Stimulated activated CD4-positive, alpha-beta T cell treated with anti-CD3 and anti-CD28 coated beads, TNF-alpha, amount 100 ng/mL, for 48 hours (primary cell): ENCODE measurements at places on chromosomes 11 and 22.

GRCh38 chr11:44936951-44937543 lies 13.6 kb downstream of the TP53I11 start:
- DNase-seq: no peak

DNA sequence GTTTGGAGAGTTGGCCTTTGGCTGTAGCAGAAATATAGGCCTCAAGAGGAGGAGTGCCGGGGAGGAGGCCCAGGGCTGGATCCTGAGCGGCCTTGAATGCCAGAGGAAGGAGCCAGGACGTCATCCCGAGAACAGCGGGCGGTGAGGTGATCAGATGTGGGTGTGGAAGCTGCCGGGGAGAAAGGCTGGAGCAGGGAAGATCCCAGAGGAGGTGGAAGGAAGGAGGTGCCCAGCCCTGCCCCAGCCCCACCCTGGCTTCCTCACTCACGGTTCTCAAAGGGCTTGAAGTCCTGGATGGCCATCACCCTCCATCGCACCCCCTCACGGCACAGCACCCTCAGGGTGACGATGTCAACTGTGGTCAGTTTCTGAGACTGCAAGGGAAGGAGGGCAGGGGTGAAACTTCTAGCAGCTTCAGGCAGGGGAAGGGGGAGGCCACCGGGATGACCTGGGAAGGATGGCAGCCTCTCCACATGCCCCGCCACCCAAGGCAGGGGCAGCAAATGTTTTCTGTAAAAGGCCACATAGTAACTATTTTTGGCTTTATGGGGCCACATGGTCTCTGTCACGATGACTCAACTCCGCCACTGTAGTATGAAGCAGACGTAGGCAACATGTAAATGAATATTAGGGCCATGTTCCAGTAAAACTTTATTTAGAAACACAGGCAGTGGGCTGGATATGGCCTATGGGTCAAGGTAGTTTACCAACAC lies 10.7 kb downstream of the IL2RB start:
- DNase-seq: no peak

- no peak for DNase-seq
Measured at GRCh38 chr11:44229098-44229497, 80.8 kb downstream of the ALX4 start.

DNA sequence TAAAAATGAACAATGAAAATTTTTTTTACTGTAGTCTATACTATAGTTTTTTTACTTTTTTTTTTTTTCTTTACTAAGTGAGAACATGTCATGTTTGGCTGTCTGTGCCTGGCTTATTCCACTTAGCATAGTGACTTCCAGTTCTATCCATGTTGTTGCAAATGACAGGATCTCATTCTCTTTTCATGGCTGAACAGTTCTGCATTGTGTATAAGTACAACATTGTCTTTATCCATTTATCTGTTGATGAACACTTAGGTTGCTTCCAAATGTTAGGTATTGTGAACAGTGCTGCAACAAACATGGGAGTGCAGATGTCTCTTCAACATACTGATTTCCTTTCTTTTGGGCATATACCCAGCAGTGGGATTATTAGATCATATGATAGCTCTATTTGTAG lies 88.1 kb upstream of the CCDC90B start:
- DNase-seq: no peak

DNA sequence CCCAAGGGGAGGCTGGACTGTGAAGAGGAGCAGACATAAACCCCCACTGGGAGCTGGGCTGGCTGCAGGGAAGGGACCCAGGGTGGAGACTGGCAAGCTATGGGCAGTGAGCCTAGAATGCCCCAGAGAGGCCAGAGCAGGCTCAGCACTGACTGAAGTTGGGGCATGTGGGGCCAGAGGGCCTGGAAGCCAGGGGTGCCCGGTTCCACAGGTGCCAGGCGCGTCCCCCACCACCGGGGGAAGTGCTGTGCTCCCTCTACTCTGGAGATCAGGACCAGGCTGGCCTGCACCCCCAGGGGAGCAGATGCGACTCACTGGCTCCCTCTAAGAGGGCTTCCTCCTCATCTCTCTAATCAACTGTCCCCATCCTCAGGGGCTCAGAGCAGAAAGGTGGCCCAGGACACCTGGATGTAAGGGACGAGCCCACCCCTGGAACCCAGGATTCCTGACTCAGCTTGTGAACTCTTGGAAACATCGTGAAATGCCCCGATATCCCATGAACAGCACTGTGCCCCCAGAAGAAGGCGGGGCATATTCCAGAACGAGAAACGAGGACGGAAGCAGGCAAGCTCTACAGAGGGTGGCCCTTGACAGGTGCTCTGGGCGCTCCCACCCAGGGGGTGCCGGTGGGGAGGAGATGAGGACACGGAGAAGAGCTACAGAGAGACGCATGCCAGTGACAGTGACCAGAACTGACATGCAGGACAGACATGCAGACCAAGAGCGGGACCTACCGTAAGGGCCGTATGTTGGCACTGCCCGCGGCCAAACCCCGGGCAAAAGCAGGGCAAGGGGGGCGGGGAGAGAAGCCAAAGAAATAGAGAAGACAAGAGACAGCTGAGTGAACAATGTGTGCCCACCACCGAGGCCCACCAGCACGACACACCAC lies 20.4 kb downstream of the MAFF start:
- no peak for DNase-seq

DNA sequence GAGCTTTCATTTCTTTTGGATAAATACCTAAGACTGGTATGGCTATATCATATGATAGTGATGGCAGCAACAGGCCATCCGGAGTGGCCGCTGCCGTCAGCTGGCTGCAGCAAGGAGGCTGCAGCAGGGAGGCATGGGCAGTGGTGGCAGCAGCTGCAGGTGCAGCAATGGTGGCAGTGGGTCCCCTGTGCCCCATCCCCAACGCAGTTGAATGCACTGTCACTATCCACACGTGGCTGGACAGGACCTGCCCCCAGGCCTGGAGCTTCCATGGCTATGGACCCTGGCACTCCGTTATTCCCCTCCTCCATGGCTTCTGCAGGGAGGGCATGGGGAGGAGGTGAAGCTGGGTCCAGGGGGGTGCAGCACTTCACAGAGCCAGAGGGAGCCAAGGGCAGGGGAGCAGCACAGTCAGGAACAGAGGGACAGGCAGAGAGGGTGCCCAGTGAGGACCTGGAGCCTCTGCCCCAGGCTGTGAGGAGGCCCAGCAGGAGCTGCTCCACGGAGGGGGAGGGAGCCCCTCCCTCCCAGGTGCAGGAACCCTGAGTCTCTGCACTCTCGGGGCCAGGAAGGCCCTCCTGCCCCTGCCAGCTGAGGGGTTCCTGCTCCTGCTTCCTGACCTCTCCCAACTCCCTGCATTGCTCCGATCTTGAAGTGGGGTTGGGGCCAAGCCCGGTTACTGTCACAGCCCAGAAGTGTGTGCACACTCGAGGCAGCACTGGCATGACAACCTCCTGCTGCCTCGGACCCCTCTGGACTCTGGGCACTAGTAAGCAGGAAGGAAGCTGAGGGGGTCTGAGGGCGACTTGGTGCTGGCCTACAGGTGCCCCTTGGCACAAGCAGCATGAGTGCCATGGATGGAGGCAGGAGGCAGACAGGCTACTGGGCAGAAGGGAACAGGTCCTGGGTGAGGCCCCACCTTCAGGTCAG lies 466.3 kb downstream of the GUCY1A2 start:
- no peak for DNase-seq

DNA sequence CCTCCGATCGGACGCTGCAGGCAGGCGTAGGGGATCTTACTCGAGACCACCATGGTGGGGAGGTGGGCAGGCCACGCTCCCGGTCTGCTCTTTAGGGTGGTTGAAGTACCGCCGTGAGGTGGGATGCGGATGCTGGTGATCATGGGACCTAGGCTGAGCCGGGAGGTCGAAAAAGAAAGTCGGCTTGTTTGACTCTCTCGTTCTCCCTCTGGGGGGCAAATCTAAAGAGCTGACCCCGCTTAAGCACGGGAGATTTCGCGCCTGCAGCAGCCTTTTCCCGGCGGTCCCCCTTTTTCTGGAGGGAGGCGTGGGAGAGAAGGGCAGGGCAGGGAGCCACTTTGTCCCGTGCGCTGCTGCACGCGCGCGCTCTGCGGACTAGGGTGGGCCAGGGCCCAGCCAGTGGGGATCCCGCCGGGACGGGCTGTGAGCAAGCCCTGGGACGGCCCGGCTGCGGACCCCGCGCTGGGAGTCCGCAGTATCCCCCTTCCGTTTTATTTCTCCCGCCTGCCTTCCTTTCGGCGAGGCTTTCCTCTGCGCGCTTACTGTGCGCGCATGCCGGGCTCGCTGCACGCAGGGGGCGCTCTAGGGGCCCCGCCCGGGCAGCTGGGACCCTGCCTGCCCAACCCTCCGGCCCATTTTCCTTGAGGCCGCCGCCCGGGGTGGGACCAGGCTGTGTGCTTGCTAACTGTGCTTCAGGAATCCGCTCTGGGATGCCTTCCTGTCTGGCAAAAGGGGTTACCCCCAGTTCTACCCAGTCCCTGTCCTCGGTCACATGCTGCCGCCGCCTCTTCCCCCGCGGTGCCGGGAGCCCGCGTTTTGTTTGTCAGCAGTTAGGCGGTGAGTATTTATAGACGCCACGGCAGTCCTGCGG lies 81.0 kb downstream of the PRR5L start:
- DNase-seq: peak; percentile 52

DNA sequence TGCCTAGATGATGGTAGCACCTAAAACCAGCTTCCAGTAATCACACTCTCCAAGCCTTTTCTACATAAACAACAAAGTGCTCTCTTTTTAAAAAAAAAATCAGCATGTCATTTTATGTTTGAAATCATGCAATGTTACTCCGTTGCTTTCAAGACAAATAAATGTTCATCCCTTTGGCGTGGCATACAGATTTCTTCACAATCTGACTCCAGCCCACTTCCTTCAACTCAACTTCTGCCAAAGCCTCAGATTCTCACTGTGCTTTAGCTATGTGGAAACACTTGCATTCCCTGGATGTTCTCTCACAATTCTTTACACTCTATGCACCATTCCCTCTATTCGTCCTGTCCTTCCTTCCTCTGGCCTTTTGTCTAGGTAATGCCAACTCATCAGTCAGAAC lies 206.3 kb upstream of the BLID start:
- DNase-seq: no peak

DNA sequence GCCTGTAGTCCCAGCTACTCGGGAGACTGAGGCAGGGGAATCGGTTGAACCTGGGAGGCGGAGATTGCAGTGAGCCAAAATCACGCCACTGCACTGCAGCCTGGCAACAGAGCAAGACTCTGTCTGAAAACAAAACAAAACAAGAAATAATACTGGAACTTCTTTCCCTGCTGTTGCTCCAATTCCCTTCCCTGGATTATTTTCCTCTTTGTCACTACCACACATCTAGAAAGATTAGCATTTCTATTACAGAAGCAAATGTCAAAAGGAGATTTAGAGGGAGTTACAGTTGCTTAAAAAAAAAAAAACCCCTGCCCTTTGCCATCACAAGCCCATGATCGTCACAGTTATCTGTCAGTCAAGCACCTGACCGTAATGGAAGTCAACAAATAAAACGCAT lies 17.7 kb upstream of the SCGB1D1 start:
- DNase-seq: no peak

DNA sequence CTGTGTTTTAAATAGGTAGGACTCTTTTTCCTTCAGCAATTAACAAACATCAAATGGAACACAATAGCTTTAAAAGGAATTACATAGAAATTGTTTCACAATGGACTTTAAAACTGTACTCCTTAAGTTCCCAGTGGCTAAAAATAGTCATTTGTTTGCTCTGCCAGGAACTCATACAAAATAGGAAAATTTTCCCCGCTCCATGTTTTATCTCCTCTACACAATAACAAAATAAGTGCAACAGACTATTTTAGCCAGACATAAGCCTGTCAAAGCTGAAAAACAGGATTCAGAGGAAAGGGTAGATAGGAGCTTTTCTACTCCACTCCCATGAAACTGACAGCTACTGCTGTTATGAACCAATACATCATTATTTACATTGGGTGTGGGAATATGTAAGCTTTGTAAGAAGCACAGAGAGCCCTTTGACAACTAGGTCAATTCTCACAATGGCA lies 90.1 kb downstream of the STK33 start:
- no peak for DNase-seq

- no peak for DNase-seq
Measured at GRCh38 chr11:128917144-128917724, 25.4 kb downstream of the TP53AIP1 start.

GRCh38 chr22:23772315-23772648 lies 367 bp upstream of the MMP11 start:
- DNase-seq: no peak

GRCh38 chr22:46547883-46548244 lies 10.4 kb upstream of the CELSR1 start:
- DNase-seq: no peak

- DNase-seq: no peak
Measured at GRCh38 chr11:12625438-12626071, 48.7 kb upstream of the TEAD1 start.

DNA sequence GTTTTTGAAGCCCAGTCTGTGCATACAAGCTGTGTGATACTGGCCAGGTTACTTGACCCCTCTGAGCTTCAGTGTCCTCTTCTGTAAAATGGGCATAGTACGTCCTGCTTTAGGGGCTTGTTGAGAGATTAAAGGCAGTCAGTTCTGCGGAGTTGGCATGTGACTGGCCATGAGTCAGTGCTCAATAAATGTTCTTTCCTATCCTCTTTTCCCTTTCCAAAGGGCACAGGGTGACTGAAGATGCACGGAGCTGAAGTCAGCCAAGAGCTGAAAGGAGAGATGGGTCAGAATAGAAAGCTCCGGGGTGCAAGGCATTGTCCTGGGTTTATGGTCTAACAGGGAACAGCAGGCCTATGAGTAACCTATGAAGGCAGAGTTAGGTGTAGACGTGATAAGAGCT lies 48.9 kb downstream of the TP53I11 start:
- DNase-seq: no peak

DNA sequence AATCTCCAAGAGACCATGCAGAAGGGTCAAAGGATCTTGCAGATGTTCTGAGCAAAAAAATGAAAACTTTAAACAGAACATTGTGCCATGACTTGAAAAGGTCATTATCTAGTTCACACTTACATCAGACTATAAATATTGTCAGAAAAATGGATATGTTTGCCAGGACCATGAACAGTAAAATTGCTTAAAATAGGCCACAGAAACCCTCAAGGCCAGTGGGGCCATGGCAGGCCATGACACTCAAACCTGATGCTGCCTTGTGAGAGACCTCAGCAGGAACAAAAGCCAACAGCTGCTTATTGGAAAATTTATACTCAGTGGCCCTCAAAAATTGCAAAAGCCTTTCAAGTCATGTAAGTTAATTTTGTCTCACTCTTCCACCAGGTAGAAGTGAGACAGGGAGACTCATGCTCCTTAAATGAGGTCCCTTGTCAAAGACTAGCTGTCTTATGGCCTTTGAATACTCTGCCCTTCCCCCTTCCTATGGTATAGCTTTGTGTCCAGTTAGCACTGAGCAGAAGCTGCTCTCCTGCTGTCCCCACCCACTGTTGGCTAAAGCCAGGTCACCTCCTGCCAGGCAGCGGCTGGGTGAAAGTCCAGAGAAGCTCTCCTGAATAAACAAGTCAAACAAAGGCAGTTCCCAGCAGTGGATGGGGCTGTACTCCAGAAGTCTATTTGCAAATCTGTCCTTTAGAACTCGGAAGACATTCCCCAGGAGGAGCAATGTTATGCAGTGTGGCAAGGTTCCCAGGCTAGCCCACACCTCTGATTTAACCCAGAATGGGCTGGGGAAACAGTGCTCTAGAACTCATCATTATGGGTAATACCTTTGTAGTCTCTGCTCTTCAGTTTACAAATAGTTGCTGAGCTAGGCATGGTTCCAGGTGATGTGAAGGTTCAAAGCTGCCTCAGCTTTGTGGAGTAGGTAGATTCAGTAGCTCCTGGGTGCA lies 21.4 kb downstream of the ADM start:
- DNase-seq: no peak

GRCh38 chr11:118247041-118247440 lies 5.1 kb downstream of the MPZL3 start:
- DNase-seq: no peak
